ENCODE measurements at places on chromosomes 7 and 10. TPM values are rescaled to one million over a fixed set of nuclear protein-coding genes. Genes with fewer than 3 reads are reported as not detected.

The DRGX gene
- 0.15 TPM for polyA plus RNA-seq

The RNLS gene
- polyA plus RNA-seq: 17.6 TPM

The DGKI gene
- polyA plus RNA-seq: 1.7 TPM

The PLEKHS1 gene
- 0.21 TPM for polyA plus RNA-seq

The OPN4 gene
- not detected for polyA plus RNA-seq

The PPP1R17 gene
- not detected for polyA plus RNA-seq

The NPY gene
- 4.3 TPM for polyA plus RNA-seq

The MRC1 gene
- 8.7 TPM for polyA plus RNA-seq

- DNase-seq: no peak
Measured at GRCh38 chr7:37230221-37230620, 218.4 kb downstream of the ELMO1 start.

GRCh38 chr10:127278001-127278400, 81.6 kb upstream of the INSYN2A start:
- DNase-seq: no peak

DNA sequence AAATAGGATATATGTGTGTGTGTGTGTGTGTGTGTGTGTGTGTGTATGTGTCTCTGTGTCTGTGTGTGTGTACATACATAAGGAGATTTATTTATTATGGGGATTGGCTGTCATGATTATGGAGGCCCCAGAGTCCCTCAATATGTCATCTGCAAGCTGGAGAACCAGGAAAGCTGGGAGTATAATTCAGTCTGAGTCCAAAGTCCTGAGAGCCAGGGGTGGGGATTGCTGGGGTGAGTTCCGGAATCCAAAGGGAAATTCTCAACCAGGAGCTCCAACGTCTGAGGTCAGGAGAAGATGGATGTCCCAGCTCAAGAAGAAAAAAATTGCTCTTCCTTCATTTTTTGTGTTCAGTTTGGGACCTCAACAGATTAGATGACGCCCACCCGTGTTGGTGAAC, 50.7 kb upstream of the PLPP4 start:
- DNase-seq: no peak

DNA sequence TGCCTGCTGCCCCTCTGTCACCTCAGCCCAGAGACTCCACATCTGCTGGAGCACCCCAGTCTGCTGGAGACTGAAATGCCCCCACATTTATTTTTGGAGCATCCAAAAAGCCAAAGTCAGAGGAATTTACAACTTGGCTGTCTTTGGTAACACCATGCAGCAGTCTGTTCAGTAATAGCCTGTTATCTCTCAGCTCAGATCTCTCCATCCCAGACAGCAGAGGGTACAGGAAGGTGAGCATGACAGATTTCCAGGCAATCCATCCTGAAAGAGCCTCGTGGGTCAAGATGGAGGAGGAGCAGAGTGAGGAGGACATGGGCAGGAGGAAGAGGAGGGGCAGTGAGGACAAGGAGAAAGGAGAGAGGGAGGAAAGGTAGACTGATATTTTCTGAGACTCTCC, 55.9 kb downstream of the GRID1 start:
- DNase-seq: no peak

DNA sequence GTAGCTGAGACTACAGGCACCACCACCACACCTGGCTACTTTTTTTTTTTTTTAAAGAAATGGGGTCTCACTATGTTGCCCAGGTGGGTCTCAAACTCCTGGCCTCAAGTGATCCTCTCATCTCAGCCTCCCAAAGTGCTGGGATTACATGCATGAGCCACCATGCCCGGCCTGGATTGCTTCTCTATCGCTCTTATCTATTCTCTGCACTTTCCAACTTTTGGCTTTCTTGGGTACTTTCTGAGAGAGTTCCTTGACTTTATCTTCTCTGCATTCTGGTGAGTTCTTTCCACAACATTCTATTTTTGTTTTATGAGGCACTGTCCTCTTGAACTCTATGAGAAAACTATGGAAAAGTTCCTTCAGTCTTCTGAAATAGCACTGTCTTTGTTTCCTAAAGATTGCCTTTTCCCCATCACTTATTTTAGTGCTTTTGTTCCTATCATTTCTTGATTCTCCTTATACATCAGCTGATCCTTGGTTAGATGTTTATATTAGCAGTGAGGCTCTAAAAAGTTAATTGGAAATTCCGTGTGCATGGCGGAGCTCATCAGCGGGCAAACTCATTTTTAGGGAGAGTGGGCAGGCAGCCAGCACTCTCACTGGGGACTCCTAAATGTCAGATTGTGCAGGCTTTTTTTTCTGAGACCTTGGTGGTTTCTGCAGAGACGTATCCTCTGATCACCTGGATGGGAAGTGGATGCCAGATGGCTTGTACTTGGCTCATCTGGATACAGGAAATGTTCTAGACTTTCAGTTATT, 43.9 kb downstream of the HIP1 start:
- no peak for DNase-seq

DNA sequence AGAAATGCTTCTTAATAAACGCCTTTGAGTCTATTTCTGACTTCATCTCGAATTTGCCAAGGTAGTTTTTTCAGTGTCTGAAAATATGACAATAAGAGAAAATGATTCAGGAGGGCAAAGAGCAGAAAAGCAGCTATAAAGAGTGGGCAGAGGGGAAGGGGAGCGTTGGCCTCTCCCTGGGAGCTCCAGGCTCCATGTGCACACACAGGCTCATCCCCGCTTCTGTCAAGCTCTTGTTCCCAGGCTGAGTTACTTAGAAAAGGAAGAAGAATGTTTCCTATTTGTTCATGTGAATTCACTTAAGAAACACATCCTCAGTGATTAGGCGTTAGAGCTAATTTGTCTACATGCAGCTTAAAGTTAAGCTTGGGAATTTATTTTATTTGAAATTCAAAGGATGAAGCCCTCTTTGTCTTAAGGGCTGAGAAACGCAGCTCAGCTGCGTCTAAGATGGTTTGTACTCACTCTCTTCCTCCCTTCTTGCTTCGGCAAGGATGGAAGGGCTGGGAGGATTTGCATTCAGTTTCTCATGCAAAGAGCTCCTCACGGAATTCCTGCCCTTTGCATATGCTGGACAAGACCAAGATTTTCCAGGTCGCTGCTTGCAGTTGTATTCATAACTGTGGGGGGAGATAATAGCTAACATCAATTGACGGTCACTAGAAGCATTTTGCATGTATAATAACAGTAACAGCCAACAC, 29.0 kb upstream of the ATXN7L1 start:
- no peak for DNase-seq

GRCh38 chr10:43153901-43154300, 15.7 kb downstream of the CSGALNACT2 start:
- no peak for DNase-seq

DNA sequence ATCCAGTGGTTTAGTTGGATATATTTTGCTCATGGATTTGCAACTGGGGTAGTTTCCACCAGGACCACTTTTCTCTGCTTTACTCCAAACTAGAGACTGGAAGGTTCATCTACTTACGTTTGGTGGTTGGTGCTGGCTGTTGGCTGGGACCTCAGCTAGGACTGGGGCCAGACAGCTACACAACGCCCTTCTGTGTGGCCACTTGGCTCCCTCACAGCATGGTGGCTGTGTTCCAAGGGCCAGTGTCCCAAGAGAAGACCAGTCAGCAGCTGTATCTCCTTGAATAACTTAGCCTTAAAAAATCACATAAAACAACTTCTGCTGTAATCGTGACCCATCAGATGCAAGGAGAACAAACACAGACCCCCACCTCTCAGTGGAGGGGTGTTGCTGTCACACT, 4.2 kb upstream of the KCNH2 start:
- DNase-seq: no peak

DNA sequence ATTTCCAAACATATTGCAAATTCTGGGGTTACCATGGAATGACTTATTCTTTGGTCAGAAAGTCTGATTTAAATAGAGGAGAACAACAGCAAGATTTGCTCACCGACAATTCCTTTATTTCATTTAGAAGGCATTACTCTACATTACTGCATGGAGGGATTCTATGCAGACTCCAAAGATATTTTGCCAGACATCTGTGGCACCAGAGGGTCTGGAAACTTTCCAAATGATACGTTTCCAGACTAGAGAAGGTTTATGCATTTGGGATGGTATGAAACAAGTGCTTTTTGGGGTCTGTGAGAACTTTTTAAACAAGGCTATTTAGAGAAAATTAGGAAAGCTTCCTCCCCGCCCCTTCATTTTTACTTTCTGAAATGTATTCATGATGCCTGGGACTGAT, 125.3 kb downstream of the SAMD9 start:
- DNase-seq: no peak

DNA sequence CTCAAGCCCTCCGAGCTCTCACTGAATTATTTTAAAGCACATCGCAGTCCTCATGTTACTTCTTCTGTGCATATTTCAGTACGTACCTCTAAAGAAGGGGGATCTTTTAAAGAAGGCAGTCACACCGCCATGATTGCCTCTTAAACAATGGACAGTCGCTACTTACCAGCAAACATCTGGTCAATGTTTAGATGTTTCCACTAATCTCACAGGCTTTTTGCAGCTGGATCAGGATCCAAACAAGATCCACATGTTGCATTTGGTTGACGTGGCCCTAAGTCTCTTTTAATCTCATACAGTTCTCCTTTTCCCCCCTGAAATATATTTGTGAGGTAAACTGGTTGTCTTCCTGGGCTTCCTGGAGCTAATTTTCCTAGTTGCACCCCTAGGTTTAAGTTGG, 50.0 kb downstream of the PRF1 start:
- no peak for DNase-seq

GRCh38 chr7:256981-257646, 32.9 kb upstream of the FOXL3 start:
- no peak for DNase-seq

- no peak for DNase-seq
Measured at GRCh38 chr10:89296220-89296648, 5.6 kb upstream of the IFIT2 start.

GRCh38 chr10:4947635-4948596, 15.3 kb upstream of the AKR1C1 start:
- DNase-seq: no peak

DNA sequence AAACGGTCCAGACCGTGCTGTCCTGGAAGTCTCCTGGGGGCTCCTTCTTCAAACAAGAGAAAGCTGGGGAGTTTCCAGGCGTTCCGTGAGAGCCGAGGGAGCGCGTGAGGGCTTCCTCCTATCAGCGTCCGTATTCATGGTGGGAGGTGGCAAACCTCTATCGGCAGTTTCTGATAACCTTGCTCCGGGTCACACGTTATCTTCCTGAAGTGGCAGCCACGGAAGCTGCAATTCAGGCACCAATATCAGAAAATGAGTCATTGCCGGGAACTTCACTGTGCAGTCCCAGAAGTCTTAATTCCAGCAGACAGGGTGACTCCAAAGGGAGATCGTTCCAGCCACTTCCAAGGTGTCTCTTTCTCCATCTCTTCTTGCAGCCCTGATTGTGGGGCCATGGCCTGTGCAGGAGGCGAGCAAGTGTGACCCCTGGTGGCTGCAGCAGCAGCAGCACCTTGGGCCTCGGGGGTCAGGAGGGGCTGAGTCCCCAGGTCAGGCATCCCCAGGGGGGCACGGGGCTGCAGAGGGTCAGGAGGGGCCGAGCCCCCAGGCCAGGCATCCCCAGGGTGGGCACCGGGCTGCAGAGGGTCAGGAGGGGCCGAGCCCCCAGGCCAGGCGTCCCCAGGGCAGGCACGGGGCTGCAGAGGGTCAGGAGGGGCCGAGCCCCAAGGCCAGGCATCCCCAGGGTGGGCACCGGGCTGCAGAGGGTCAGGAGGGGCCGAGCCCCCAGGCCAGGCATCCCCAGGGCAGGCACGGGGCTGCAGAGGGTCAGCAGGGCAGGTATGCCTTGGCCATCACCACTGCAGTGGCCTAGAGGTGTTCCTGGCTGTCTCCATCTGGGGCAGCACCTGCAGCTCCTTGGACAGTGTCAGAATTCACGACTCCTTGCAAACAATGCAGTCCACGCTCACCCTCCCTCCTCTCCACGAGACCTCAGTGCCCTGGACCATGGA, 538.7 kb downstream of the DNAJB6 start:
- DNase-seq: no peak

DNA sequence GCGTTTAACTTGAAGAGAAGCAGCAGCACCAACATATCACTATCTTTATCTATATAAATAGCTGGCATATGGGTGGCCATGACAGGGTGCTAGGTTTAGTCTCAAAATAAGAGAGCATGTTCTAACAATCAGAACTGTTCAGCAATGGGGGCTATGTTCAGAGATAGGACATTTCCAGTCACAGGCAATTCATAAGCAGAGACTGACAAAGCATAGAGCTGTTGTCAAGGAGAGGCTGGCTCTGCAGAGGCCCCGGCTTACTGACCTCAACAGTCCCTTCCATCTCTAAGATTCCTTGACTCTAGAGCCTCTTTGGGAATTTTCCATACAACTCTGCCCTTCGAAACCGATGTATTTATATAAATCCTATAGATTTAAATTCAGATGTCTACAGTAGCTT, 17.2 kb downstream of the ANK3 start:
- no peak for DNase-seq

- no peak for DNase-seq
Measured at GRCh38 chr7:135359615-135360014, 126.0 kb downstream of the STRA8 start.

DNA sequence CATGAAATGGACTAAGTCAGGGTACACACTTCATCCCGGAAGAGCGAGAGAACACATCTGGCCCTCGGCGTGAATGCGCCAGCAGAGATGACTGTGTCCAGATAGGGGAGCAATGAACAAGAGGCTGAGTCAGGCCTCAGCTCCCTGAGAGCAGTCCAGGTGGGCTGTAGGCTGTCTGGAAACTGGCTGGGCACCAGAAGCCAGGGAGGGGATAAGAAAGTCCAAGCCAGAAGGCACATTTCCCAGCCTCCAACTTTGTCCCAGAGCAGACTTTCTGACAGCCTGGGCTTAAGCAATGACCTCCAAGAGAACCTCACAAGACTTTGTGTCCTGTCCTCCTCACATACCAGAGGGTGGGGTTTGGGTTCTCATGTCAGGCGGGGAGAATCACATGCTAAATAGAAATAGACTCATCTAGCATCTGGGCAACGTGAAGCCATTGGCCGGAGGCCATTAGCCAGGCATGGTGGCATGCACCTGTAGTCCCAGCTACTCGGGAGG, 157.2 kb downstream of the ARHGAP12 start:
- no peak for DNase-seq

- no peak for DNase-seq
Measured at GRCh38 chr10:43118631-43119415, 19.4 kb upstream of the CSGALNACT2 start.

- DNase-seq: no peak
Measured at GRCh38 chr7:81684033-81684432, 85.8 kb downstream of the HGF start.

GRCh38 chr7:102153599-102153946, 133.1 kb upstream of the SH2B2 start:
- DNase-seq: no peak

- DNase-seq: no peak
Measured at GRCh38 chr10:74824184-74824899, 2.1 kb upstream of the KAT6B start.

DNA sequence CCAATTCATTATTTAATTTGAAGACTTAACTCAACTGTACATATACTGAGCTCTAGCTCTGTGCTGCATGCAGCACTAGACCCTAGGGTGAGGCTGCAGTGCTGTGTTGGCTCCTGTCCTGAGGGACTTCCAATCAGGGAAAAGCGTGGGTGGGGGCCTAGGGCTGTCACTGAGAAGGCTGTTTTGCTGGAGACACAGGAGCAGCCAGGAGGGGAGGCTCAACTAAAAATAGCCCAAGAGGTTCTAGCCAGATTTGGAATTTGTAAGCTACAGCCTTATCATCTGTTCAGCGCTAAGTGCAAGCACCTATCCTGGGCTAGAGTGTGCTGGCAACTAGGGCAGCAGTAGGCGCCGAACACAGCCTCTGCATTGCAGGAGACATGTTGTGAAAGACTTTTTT, 121.1 kb downstream of the VWC2 start:
- DNase-seq: no peak

- no peak for DNase-seq
Measured at GRCh38 chr10:71124921-71125748, 87.2 kb upstream of the UNC5B start.
